Memory B cell (primary cell): ENCODE measurements at places on chromosomes 5 and 9.

DNA sequence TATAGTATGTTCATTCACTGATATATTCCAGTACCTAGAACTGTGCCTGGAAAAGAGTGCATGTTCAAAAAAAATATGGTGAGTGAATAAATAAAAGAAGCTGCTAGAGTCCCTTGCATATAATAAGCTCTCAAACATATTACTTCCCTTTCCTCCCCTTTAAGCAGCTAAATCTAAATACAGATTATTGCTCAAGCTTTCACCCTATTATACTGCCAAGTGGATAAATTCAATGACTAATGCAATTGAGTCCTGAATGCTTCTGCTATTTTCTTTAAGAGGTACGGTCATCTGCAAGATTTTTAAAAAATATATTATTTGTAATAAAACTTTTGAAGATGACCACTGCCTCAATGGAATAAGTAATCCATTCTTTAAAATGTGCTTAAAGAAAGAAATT is 248.4 kb downstream of the PLK2 start:
- DNase-seq, result no peak

DNA sequence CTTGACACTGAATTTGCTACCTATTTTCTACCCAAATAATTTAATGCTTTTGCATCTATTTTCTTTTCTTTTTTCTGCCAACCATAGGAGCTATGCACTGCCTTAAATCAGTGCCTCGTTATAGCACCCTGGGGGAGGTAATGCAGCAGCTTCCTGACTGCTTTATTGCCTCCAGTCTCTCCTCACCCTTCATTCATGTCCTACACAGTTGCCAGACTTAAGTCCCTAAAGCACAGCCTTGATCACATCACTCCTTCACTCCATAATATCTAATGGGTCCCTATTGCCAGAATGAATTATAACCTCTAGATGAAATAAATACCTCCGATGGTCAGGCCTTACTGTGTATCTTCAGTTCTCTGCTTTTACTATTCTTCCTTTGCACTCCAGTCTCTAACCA is 211.2 kb upstream of the GLRA1 start:
- no peak for DNase-seq

GRCh38 chr5:88093765-88094164 is 174.9 kb downstream of the TMEM161B start:
- no peak for DNase-seq

GRCh38 chr5:35023391-35024178 is 24.2 kb downstream of the AGXT2 start:
- no peak for DNase-seq

DNA sequence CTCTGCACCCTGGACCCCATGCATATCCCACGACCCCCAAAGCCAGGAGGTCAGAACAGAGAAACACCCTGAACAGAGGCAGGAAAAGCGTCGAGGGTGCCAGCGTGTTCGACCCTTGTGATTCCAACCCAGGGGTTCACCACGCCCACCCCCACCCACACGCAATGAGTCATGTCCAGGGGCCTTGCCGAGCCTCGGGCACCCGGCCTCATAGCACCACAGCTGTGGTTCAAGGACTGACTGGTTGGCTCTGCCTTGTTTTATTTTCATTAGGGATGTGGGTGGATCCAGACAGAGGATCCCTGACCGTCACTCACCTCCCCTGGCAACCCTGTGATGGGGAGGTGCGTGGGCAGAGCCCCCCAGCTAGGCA is 9.5 kb upstream of the QSOX2 start:
- no peak for DNase-seq

GRCh38 chr9:35357116-35357515 is 132.8 kb upstream of the RUSC2 start:
- no peak for DNase-seq

DNA sequence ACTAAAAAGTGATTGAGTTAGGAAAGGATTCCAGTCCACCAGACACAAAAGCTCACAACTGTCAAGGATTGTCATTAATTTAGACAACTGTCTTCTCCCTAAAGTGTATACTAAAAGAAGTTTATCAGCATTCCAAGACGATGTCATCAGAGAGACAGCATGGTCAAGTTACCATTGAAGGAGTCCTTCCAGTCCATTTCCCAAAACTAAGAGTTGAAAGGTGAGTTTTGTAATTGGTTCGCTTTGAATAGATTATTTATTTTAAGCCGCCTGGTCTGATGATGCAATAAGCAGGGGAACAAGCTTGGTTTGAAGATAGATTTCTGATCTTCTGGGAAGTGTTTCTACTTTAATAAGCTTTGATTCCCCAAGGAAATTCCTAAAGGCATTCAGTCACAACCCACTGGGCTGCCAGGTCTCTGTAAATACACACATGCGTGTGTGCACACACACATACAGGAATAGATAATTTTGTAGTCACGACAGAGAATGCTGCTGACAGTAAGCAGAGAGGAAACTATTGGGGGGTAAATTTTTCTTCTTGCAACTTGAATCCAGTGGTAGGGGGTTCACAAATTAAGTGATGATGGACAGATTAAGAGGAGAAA is 234.8 kb downstream of the PIK3R1 start:
- no peak for DNase-seq

GRCh38 chr5:175207321-175208040 is 236.5 kb downstream of the DRD1 start:
- DNase-seq, result no peak

DNA sequence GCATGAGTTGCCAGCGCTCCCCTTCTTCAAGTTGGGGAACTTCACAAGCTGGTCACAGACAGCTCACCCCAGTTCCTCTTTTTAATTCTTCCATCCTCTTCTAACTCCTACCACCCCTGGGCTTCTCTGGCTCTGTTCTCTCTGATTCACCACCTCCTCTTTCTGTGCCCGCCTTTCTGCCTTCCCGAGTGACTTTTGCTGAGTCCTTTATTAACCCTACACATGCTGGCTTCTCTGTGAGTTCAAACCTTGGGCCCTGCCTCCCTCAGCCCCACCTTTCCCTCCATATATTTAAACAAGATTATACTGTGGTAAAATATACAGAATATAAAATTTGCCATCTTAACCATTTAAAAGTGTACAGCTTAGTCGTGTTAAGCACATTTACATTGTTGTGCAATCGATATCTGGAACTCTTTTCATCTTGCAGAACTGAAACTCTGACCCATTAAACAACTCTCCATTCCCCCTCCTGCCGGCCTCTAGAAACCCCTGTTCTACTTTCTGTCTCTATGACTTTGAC is 32.0 kb downstream of the SLC46A2 start:
- DNase-seq, result no peak

GRCh38 chr9:88508326-88508725 is 26.7 kb upstream of the NXNL2 start:
- no peak for DNase-seq

GRCh38 chr9:108755979-108756378 is 99.8 kb downstream of the ACTL7B start:
- no peak for DNase-seq

DNA sequence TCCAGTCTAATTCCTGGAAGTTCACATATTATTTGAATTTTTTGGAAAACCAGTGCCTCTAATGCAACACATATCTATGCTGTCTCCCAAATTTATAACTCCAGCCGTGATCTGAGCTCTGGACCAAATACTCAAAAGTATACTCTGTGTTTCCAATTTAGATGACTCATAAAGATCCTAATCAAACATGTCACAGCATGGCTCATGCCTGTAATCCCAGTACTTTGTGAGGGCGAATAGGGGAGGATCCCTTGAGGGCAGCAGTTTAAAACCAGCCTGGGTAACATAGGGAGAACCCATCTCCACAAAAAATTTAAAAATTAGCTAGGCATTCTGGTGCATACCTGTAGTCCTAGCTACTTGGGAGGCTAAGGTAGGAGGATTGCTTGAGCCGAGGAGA is 388.0 kb downstream of the CDH12 start:
- no peak for DNase-seq

GRCh38 chr5:164818445-164818844 is 1313.0 kb downstream of the MAT2B start:
- DNase-seq, result no peak

DNA sequence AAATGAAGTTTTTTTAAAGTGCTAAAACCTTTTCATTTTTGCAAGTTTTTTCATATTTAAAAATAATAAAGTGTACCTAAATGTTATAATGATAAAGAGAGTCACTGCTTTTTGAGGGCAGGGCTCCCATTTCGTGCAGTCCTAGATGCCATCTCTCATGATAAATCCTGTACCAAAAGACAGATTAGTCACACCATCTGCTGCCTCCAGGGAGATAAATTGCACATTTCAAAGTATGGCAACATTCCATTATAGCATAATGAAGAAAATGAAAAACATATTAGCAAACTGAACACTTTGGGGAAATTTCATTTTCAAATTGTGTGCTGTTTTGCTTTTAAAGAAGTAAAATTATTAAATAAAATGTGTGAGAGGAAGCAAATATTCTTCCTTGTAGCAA is 257.2 kb downstream of the KIAA0825 start:
- no peak for DNase-seq
